Fibroblast of mammary gland (primary cell): ENCODE measurements at places on chromosomes 6 and 20.
A peak's percentile ranks its signal among the peaks of the same experiment; 100 is the strongest.

DNA sequence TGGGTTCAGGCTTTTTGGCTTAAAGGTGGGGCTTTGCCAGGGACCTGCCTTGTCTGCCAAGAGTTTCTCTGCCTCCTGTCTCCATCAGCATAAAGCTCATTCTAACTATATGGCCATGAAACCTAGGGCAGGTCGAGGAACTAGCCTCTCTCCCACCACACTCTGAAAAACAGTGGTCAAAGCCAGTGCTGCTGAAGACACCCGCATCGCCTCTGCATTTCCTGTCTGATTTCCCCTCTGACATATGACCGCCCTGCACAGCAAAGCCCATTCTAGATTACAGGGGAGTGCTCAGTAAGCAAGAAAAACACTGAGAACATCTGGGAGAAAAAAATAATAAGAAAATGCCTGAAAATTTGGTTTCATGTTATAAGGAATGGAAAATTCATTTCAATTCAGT lies 573.6 kb downstream of the PRKN start:
- no peak for DNase-seq

DNA sequence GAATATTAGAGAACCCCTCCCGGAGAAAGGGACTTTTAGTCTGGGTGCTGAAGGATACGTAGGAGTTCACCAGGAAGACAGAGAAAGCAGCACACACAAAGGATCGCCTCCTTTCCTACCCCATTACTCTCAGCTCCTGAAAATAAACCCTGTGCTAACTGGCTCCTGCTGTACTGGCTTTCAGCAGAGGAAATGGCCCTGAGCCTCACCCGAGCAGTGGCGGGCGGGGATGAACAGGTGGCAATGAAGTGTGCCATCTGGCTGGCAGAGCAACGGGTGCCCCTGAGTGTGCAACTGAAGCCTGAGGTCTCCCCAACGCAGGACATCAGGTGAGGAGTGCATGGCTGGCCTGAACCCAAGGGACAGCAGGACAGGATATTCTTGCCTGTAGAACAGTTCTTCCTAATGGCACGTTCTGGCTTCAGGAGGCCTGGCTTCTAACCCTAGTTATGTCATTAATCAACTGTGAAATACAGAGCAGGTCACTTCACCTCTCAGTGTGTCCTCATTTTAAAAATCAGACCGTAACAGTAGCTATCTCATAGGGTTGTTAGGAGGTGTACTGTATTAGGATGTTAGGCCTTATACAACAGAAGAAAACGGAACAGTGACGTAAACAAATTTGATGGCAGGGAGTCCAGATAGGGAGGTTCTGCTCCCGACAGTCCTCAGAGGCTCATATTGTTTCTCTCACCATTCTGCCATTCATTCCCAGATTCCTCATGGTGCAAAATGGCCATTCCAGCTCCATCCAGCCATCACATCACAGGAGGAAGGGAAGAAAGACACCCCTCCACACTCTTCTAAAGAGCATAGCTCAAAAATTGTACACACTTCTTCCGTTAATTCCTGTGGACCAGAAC lies 1.8 kb downstream of the RBCK1 start:
- DNase-seq = no peak

DNA sequence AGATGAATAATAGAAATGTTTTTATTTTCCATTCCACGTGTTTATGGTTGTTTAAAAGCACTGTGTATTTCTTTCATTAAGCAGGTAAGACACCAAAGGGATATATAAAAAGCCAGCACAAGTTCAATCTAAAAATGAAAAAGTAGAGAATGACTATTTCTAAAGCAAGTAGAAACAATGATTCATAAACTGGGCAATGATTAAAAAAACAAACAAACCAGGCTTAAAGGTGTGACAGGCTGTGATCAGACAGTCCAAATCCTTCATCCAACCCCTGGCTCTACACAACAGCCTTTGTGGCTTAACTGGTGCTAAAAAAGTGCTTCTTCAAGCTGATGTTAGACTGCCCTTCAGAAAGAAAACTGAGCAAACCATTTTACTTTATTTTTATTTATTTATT lies 45.7 kb upstream of the TSHZ2 start:
- DNase-seq = peak; percentile 26

DNA sequence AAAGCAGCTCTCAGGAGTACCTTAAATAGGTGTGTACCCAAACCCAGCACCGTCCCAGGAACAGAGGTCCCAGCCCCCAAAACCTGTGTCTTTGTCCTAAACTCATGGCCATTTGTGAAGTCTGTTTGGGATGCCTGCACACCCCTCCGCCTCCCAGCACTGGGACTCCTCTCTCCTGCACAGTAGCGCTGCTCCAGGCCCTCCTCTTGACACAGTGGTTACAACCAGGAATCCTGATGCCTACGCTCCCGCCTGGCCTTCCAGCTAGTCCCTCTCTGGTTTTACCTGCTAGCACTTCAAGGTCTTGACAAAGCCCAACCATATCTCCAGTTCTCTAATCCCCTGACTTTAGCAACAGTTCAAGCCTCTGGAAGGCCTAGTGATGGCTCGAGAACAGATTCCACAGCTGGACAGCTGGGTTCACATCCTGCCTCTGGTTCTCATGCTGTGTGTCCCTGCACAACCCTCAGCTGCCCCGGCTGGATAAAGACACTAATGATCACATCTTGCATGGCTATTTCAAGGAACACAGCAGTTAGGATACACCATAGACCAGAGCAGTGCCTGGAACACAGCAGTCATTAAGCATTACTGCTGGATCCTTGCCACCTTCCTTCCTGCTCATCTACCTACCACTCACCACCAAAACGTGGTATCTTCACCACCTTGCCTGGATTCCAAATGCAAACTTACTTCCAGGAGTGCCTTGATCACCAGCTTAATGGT lies 5.6 kb downstream of the PSMA7 start:
- DNase-seq = no peak

DNA sequence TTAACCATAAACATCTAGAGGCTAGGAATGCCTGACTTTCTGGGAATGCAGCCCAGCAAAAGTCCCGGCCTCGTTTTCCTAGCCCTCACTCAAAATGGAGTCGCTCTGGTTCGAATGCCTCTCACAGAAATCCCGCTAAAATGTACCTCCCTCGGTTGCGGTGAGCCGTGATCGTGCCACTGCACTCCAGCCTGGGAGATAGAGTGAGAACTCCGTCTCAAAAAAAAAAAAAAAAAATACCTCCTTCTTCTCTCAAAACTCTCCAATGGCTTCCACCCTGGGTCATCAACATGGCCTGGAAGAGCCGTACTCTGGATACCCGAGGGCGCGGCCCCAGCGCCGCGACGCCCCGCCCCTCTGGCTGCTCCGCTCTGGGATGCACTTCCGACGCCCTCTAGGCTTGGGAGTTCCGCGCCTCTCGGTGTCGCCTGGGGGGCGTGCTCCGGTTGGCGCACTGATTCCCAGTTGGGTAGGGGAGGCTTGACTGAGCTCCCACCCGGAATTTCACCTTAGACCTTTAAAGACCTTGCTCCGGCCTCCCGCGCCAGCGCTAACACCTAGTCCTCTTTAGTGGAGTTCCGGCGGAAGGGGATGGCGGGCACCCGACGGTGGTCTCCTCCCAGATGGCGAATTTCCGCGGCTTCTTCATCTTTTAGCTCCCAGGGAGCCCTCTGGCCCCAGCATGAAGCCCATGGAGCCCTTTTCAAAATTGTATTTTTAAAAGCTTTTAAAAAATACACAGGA lies 12.3 kb downstream of the HMGN4 start:
- peak; percentile 57 for DNase-seq
